CD4-positive, alpha-beta T cell treated with Interleukin-21 for 1 hour (primary cell): ENCODE measurements at places on chromosomes 11 and 22.

- no peak for DNase-seq
Observed at GRCh38 chr22:45008186-45008681, 1.6 kb downstream of the PHF21B start.

DNA sequence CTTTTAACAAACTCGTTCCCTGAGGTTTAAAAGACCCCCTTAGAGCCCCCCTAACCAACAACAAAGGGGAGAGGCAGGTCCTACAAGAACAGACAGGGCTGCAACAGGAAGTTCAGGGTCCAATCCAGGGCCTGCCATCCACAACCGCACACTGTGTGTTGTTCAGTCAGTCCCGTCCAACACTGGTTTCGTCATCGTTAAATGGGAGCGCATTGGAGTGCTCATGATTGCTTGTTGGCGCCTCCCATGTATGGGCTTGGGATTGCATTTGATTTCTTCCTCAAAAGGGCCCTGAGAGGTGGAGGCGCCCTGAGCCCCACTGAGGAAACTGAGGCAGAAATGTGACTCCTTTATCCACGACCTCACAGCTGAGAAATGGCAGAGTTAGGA, 174.1 kb downstream of the MN1 start:
- no peak for DNase-seq

DNA sequence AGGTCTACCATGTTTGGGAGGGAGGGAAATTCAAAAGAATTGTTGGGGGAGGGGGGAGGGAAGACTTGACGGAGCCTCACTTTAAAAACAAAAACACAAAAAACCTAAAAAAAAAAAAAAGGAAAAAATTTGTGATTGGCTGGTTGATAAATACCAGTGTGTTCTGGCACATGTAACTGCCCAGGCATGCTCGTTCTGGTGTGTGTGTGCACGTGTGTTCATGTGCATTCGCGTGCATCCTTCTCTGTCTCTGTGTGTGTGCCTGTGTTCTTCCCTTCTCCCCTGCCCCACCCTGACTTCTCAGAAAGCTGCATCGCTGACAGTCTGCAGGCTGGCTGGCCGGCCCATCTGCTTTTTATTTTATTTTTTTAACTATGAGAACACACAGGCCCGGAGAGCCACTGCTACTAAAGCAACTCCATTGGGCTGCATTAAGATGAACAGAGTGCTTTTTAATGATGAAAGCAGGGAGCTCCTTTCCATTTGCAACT, 22.6 kb upstream of the ADSL start:
- DNase-seq: peak; percentile 48

DNA sequence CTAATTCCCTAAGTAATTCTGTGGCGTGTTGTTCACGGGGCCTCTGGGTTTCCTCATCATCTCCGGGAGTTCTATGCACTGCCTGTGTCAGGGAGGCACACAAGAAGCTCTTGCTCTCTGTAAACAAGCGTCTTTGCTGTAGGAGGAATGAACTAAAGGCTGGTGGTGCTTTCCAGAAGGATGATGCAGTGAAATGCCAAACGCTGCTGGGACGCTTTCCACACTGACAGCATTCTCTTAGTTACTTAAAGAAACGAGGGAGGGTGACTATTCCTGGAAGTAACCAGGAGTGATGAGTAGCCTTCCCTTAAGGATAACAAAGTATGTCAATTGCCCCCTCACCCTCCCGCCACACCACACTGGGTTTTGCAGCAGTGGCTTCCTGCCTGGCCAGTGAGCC, 38.5 kb upstream of the NUP50 start:
- DNase-seq: no peak

- DNase-seq: no peak
Observed at GRCh38 chr11:96357794-96358193, 14.8 kb upstream of the MAML2 start.

DNA sequence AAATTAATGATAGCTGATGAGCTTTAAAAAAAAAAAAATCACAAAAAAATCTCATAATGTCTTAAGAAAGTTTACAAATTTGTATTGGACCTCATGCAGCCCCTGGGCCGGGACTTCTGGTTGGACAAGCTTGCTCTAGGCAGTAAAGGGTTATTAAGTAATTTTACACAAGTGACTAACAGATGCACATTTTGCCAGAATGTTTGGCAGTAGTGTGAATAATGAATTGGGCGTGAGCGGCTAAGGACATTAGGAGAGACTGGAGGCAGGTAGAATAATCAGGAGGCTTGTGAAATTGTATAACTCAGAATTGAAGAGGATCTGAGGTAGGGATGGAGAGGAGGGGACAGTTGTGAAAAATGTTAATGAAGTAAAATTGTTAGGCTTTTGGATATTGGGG, 77.4 kb downstream of the HIPK3 start:
- DNase-seq: no peak

DNA sequence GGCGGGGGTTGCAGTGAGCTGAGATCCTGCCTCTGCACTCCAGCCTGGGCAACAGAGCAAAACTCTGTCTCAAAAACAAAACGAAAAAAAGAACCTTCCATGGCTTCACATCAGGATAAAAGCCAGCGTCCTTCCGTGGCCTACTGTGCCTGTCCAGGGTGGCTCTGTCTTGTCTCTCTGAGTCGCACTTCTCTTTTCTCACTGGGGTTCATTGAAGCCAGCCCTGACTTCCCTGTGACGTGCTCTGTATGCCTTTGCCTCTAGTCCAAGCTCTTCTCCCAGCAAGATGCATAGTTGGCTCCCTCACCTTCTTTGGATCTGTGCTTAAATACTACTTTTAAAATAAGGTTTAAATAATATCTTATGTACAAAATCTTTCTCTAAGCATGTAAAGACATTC, 11.6 kb downstream of the ATXN10 start:
- no peak for DNase-seq
